Left lung (tissue), 14 donors: ENCODE measurements at places on chromosomes 5 and 9. TPM values are rescaled to one million over a fixed set of nuclear protein-coding genes. Genes with fewer than 3 reads are reported as not detected.

LRRC8A gene
- 61.9 TPM for total RNA-seq

NEUROG1 gene
- total RNA-seq = not detected

GRCh38 chr5:172830876-172831662 is 3.0 kb upstream of the ERGIC1 start:
- no peak for DNase-seq

- no peak for DNase-seq
Observed at GRCh38 chr5:64900618-64901017, 131.9 kb downstream of the CWC27 start.

- DNase-seq = no peak
Observed at GRCh38 chr5:14706615-14707021, 42.1 kb downstream of the OTULIN start.

GRCh38 chr9:75369989-75370388 is 281.7 kb downstream of the OSTF1 start:
- DNase-seq = no peak

GRCh38 chr5:3300726-3301125 is 294.9 kb upstream of the IRX1 start:
- DNase-seq = no peak

GRCh38 chr5:114448481-114448880 is 86.6 kb downstream of the KCNN2 start:
- DNase-seq = no peak

- no peak for DNase-seq
Observed at GRCh38 chr5:96195123-96195522, 233.5 kb upstream of the ELL2 start.
